ENCODE measurements at places on chromosomes 6 and 20.

- no peak for DNase-seq
Measured at GRCh38 chr6:53209681-53210080, 61.0 kb upstream of the GCM1 start.

DNA sequence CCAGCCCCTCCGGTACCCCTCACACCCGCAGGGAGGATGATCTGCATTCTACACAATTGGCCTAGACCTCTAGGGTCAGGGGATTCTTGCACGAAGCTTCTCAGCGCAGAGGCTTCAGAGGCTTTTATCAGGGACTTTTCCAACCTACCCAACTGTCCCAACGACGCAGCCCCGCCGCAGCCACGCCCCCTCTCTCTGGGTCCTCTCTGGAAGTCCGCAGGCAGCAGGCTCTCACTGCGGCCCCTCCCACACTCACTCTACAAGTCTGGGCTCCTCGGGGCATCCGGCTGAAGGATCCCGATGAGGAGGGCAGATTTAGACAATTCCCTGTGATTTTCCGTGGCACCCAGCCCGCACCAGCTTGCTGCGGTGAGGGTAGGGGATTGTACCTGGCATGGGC lies 227.7 kb upstream of the RNF24 start:
- DNase-seq, result no peak

GRCh38 chr6:81331526-81331925 lies 421.0 kb downstream of the TENT5A start:
- no peak for DNase-seq

- DNase-seq, result no peak
Measured at GRCh38 chr20:2637246-2637645, 15.2 kb upstream of the NOP56 start.

- no peak for DNase-seq
Measured at GRCh38 chr6:69917834-69918233, 51.5 kb downstream of the COL19A1 start.

DNA sequence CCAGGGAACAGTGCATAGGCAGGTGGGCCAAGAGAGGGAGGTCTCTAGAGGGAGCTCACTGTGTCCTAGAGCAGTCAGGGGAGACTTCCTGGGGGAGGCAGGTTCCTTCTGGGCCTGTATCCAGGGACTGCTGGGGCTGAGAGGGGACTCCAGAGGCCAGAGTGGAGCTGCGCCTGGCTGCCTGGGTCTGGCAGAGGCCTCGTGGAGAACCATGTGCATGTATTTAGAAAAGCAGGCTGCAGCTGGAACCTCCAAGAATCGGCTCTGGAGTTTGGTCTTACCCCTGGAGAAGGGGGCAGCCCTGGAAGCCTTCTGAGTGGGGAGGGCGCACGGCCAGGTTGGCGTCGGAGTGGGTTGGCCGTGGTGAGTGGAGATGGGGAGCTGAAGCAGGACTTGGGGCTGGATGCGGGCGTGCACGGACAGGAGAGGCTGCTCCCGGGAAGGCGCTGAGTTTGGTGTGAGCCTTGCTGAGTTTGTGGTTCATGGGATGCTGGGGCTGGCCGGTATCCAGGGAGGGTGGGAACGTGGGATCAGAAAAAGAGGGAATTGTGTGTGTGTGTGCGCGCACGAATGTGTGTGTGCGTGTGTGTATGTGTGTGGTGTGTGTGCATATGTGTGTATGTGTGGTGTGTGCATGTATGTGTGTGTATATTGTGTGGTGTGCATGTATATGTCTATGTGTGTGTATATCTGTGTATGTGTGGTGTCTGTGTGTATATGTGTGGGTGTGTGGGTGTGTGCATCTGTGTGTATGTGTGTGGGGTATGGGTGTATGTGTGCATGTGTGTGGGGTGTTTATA lies 10.8 kb downstream of the VSTM2L start:
- DNase-seq, result no peak

DNA sequence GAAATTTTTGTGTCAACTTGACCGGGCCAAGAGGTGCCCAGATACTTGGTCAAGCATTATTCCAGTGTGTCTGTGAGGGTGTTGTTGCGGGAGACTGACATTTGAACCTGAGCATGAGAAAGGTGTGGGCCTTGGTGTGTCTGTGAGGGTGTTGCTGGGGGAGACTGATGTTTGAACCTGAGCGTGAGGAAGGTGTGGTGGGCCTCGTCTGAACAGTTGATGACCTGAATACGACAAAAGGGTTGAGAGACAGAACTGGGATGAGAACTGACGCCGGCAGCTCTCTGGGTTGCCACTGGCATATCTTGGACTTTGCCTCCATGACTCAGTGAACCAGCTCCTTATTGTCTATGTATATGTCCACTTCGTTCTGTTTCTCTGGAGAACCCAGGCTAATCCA lies 240.5 kb downstream of the ERMARD start:
- no peak for DNase-seq

GRCh38 chr6:134533991-134534390 lies 216.1 kb upstream of the SGK1 start:
- DNase-seq, result no peak

- no peak for DNase-seq
Measured at GRCh38 chr6:37365791-37366190, 12.0 kb downstream of the RNF8 start.

DNA sequence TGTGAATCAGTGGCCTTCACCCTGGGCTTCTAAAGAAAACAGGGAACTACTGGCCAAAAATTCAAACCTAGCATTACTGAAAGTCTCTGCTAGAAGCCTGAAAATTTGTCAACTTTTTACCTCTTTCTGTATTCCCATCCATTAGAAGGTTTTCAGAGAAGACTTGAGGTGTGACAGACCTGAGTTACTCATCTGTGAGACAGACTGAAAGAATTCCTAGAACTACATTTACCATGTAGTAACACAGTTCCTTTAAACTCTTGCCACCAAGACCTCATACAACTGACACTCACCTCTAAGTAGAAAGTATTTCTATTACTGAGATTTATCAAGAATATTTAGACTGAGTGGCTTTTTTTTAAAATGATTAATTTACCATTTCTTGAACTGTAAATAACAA lies 4.5 kb downstream of the DPM1 start:
- DNase-seq, result no peak

GRCh38 chr6:89562093-89562973 lies 76.2 kb downstream of the LYRM2 start:
- DNase-seq, result no peak

- no peak for DNase-seq
Measured at GRCh38 chr6:143062551-143062950, 1.9 kb downstream of the AIG1 start.

GRCh38 chr20:669573-669972 lies 6.0 kb downstream of the SCRT2 start:
- no peak for DNase-seq

GRCh38 chr6:169559592-169559991 lies 142.2 kb downstream of the WDR27 start:
- no peak for DNase-seq

DNA sequence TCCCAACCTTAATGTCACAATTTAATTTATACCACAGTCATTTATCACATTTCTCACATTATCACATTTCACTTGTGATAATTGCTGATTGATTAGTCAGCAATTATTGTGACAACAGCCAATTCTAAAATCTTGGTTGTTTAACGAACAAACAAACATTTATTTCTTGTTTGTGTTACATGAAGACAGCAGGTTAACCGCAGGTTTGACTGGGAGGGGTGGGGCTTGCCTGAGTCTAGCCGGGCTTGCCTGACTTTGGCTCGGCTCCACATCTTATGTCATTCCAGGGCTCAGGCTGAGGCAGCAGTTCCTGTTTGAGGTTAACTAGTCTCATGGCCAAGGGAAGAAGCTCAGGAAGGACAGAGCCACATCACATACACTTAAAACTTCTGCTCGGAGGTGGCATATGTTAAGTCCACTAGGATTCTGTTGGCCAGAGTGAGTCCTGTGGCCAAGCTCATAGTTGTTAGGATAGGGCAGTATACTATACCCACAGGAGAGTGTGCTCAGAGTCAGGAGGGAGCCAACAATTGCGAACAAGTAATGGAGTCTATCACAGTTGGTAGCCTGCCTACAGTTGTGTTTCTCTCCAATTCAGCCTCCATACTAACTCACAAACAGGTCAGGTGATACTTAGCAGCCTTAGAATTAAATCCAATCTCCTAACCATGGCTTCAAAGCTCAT lies 90.0 kb upstream of the IFNGR1 start:
- DNase-seq, result no peak

GRCh38 chr6:37920667-37921066 lies 101.1 kb downstream of the ZFAND3 start:
- no peak for DNase-seq

DNA sequence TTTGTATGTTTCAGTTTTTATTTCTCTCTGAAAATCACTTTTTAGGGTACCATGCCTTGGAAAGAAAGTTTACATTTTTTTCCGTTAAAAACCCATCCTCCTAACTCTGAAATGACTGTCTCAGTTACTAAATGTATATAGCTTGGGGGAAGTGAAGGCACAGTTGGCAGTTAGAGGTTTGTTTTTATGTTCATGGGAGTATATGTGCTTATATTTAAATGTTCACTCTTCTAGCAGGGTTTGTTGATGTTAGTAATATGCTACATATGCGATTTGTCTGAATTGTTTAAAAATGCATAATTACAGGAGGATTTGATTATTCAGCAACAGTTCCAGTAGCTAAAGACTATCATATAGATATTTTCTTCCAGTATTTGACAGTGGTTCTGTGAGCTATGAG lies 31.1 kb downstream of the CDKAL1 start:
- no peak for DNase-seq

- no peak for DNase-seq
Measured at GRCh38 chr6:108736002-108736361, 112.2 kb upstream of the ARMC2 start.

GRCh38 chr20:54941666-54942065 lies 466.3 kb downstream of the DOK5 start:
- DNase-seq, result no peak

DNA sequence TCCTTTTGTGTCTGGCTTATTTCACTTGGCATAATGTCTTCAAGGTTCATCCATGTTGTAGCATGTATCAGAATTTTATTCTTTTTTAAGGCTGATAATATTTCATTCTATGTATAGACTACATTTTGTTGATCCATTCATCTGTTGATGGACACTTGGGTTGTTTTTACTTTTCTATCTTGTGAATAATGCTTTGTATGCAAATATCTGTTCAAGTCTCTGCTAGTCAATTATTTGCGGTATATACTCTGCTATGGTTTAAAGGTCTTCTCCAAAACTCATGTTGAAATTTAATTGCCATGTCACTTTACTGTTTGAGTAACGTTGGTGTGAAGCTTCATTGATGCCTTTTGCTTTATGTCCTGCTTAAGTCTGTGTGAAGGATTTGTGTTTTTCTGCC lies 27.5 kb downstream of the ECI2 start:
- no peak for DNase-seq

- no peak for DNase-seq
Measured at GRCh38 chr6:139166956-139167313, 32.1 kb downstream of the HECA start.

- peak; percentile 14 for DNase-seq
Measured at GRCh38 chr6:134175532-134176263, 123.3 kb upstream of the SLC2A12 start.

DNA sequence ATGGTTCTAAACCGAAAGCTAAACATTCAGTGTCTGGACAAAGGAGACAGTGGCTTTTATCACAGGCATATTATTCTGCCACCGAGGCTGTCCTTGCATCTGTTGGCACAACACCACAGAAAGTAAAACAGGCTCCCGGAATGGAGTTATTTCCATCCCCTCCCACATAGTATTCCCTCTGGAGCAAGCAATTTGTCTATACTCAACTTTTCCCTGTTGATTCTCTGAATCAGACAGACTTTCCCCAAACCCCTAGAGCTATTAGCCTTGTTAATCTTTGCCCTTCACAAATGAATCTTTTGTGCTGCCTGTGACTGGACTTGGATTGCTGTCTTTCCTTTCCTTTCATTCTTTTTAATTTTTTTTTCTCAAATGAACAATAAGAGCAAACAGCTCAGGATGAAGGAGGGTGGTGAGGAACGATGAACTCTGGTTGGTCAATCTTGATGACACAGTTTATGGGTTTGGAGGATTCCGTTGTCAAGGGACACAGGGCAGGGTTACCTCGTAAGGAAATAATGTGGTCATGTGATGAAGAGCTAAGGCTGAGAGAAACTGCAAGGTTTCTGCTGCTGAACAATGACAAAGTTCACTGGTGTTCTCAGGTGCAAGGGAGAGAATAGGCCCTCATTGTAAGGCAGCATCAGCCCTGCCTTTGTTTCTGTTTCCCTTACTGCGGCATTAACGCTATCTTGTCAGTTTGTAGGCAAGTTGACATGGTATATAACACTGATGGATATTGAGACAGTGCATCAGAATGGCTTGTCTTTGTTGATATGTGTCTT lies 275.0 kb upstream of the BMP2 start:
- no peak for DNase-seq

GRCh38 chr6:146891615-146892265 lies 293.0 kb downstream of the ADGB start:
- DNase-seq, result no peak

DNA sequence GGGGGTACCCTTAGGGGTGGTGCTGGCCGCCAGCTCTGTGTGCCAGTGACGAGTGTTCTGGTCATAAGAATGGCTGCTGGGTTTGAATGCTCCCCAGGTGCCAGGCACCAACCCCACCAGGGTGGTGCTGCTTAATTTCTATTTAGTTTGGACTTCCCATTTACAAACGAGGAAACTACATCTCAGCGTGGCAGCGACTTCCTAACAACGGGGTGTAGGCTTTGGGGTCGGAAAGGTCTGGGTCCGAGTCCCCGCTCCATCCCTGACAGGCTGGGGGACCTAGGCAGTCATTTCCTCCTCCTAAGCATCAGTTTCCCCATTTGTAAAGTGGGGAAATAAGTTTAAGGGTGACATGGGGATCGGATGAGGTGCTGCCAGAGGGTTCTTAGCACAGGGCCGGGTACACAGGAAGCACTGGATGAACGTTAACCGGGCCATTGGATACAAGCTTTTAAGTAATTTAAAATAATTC lies 30.3 kb downstream of the CEBPB start:
- no peak for DNase-seq

DNA sequence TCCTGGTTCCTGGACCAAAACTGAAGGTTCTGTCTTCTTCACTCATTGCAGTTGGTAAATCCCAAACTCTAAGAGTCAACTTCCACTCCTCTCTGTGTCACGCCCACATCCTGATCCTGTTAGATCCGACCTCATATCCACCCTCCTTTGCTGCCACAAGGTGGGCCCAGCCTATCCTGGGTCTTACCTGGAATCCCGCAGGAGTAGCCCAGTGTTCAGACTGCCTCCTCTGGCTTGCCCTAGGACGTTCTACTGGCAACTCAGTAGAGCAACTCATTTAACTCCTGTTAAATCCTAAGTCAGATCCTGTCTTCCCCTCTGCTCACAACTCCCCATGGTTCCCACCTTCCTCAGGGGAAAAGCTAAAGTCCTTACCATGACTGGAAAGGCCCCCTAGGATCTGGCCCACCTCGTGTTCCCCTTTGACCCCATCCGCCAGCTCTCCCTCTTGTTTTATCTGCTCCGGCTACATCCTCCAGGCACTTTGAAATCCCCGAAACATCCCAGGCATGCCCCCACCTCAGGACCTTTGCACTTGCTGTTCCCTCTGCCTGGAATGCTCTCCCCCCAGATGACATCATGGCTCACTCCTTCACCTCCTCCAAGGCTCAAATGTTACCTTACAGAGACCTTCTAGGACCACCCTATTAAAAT lies 43.9 kb downstream of the TFEB start:
- DNase-seq, result no peak

All from stimulated activated CD8-positive, alpha-beta memory T cell treated with anti-CD3 and anti-CD28 coated beads, Interleukin-7, amount 100 ng/mL, for 1 hour (primary cell).